ENCODE measurements at places on chromosomes 4 and X. TPM values are rescaled to one million over a fixed set of nuclear protein-coding genes. Genes with fewer than 3 reads are reported as not detected.

PCYT1B gene
- total RNA-seq, result 1.9 TPM

RIPPLY1 gene
- total RNA-seq, result not detected

DNA sequence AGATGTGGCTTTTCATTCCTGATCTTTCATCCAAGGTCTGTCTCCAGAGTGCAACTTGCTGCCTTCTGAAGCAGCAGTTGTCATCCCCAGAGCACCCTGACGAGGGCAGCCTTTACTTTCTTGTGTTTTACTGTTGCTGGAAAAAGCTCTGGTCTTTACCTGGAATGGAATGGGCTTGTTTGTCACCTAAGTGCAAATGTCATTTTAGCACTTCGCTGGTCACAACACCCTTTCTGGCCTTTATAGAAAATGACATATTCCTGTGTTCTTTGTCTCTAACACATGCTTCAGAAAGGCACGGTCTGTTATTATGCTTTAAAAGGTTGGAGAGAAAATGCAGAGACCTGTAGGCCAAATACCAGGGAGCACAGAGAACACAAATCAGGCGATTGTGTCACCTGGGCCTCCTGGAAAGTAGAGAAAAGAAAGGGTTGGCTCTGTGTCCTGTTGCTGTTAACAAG is 332.7 kb upstream of the IGFBP7 start:
- peak; percentile 37 for DNase-seq

DNA sequence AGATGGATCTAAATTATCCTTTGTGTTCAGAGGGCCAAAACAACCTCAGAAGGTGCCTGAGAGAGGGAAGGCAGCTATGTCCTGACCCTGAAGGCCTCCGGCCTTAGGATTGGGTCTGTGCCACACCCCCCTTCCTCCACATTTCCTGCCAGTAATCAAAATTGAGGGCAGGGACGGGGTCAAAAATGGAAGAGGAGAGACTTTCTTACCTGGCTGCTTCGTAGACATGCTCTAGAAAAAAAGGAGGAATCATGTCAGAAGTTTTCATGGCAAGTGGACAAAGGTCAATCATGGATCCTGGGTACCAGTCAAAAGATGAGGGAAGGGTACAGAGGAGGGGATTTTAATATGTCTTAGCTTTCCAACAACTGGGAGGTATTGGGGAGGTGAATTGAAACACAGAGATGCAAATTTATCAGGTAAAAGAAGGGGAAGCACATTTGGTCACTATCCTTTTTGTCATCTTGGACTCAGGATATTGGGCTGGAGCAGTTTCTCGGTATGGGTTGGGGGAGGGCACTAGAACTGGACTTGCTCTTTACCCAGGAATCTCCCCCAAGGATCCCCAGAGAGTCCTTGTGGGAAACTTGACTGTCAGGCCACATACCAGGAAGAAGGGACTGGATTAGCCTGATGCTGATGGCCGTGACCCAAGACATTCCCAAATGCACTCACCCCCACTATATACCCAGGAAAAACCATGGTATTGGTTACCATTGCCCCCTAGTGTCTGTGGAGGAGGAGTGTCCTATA is 17.1 kb downstream of the VSIG4 start:
- no peak for DNase-seq

GRCh38 chr4:4677556-4678522 is 136.0 kb upstream of the STX18 start:
- DNase-seq, result no peak

GRCh38 chr4:113539408-113539807 is 222.1 kb downstream of the CAMK2D start:
- no peak for DNase-seq

ZCCHC12 gene
- total RNA-seq, result 1.5 TPM

DNA sequence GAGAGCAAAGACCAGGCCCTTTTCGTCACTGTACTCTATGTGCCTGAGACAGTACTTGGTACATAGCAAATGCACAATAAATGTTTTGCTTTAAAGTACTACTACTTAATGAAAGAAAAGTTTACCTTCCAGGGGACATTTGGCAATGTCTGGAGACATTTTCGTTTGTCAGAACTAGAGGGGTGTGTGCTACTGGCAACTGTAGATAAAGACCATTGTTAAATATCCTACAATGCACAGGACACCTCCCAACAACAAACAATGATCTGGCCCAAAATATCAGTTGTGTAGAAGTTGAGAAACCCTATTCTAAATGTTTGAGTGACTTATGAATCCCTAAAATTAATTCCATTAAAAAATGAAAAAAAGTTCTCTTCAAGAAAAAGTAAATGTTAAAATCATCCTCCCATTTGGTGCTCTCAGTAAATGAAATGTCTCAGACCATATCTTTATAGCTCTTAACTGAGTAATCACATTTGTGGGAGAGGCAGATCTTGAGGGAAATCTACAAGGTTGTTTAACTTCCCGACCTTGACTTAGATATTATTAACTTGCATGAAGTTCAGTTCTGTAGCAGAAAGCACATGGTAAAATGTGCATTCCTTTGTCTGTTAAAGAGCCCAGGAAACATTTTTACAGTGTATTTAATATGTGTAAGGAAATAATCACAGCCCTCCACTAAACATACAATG is 18.5 kb downstream of the EGFL6 start:
- DNase-seq, result no peak

GRCh38 chrX:48540028-48540375 is 488 bp downstream of the TBC1D25 start:
- DNase-seq, result peak; percentile 47

- DNase-seq, result no peak
These were observed 34.4 kb downstream of the AGTR2 start for GRCh38 chrX:116204932-116205331.

- no peak for DNase-seq
These were observed 2044.5 kb upstream of the AGA start for GRCh38 chr4:179486570-179487335.

TMPRSS11A gene
- not detected for total RNA-seq

- peak; percentile 65 for DNase-seq
These were observed 55.4 kb downstream of the DDX3X start for GRCh38 chrX:41389311-41389888.

DNA sequence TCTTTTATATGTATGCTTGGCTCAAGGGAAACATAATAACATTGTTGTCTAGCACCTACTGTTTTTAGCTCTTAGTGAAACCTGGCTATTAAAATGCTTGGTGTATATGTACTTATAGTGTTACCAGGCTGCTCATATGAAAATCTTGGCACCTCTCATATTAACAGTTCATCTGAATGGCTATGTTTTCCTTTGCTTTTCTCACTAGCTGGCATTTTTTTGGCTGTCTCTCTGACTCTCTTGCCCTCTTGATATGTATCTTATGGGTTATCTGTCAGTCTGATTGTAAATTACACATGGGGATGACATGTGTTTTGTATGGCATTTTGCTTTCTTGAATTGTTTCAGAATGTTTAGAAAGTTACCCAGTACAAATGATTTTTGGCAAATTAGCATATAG is 158.0 kb downstream of the ARHGAP24 start:
- no peak for DNase-seq

TEX11 gene
- total RNA-seq, result not detected

GRCh38 chrX:123392921-123393320 is 208.8 kb downstream of the GRIA3 start:
- no peak for DNase-seq

DNA sequence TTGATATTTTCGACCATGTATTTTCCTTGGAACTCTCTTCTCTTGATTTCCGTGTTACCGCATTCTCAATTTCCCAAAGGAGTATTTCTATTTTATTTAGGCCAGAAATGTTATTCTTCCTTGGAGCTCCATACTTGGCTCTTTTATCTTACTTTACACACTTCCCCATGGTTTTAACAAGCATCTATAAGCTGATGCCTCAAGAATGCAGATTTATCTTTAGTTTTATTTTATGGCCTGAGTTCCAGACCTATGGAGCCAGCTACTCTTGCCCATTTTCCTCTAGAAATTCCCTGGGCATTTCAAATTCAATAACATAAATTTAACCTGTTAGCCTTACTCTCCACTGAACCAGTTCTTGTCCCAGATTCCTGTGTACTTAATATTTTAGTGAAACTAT is 43.7 kb downstream of the SULT1E1 start:
- DNase-seq, result no peak

GRCh38 chr4:3644849-3645627 is 112.8 kb upstream of the LRPAP1 start:
- DNase-seq, result peak; percentile 32

ANKRD17 gene
- 37.7 TPM for total RNA-seq

DNA sequence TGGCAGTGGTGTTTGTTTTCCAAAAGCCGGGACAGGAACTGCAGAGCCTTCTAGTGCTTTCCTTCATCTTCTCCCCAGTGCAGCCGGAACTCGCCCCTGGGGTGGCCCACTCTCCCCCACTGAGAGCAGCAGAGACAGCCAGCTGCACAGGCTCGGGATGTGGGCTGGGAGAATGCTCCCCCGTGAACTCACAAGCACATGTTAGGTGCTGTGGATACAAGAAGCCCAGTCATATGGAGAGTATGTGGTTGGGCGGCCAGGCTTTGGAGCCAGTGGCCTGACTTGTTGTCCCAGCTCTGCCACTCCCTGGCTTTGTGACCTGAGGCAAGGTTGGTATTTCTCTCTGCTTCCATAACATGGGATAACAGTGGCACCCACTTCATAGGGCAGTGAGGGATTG is 9.4 kb upstream of the KIAA0232 start:
- no peak for DNase-seq

- peak; percentile 23 for DNase-seq
These were observed 129.2 kb downstream of the NR3C2 start for GRCh38 chr4:148312956-148313490.

- DNase-seq, result no peak
These were observed 34.8 kb upstream of the SPANXD start for GRCh38 chrX:141733371-141733770.

DNA sequence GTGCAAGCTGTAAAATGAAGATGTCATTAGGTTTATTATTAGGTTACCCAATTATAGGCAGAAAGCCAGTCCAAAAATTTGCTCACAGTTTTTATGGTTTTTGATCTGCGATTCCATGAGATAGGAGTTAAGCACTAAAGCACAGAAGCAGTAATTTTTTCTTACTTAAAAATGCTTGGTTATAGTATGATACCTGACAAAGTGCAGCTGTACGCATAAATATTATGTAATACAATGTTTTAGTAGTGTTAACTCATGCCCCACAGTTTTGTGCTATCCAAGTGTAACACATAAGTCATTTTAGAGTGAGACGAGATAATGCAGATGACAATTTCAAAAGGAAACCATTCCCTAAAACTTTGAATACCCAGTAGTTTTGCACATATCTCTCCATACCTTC is 357.8 kb downstream of the TMA16 start:
- DNase-seq, result no peak

DNA sequence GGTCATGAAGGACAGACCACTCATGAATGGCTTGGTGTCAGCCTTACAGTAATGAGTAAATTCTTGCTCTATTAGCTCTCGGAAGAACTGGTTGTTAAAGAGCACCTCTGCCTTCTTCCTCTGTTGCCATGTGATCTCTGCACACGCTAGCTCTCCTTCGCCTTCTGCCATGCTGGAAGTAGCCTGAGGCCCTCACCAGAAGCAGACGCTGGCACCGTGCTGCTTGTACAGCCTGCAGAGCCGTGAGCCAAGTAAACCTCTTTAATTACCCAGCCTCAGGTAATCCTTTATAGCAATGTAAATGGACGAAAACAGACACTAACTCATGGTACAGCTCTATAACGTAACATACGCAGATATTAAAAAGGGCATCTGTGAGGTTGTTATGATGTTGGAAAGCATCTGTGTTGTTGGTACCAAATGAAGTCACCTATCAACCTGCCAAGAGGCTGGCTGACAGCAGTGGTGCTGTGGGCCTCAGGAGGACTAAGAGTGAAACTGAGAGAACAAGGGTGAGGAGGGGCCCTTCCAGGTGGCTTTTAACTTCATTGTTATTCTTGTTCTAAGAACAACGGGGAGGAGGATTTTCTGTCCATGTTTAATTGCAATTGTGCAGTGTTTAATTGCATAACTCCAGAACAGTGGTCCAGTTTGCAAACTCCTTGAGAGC is 69.2 kb downstream of the CRMP1 start:
- no peak for DNase-seq

FAAH2 gene
- 1.8 TPM for total RNA-seq
